Tibial artery (tissue), 4 donors: ENCODE measurements at places on chromosomes 1 and 21.

DNA sequence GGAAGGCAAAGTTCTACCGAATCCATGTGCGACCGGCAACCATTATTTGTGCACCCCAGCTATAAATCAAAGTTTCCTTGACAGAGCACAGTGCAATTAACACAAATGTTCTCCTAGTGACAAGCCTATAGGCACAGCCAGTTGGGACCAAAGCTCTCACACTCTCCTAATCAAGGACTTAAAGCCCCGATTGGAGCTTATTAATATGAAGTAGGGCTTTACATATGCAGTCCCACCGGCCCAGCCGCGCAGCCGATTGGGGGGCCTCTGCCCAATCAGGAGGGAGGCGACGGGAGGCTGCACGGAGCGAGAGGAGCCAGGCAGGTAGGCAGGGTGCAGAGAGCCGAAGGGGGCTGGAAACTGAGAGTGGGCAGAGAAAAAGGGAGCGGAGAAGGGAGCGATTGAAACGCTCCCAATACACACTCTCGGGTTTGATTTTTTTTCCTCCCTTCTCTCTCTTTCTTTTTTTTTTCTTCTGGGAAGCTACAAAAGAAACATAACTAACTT, at the start of gene ESRRG:
ESRRG (minus strand) TSS at position 156 of the 507 bp plus-strand sequence; CDS start at position 26, 130 bp downstream.
- no peak for DNase-seq

DNA sequence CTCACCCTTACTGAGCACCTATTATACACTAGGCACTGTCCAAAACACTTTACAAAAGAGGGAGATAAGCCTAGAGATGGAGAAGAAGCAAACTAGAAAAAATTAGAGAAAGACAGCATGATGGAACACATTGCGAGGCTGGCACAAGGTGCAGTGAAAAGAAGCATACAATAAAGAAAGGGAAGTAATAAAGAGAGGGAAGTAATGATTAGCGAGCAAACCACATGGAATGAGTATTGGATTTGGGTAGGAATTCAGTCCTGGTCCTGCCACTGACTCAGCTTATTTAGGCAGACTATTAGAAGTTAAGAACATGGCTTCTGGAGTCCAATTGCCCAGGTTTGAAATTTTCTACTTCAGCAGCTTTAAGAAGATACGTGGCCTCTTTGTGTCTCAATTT, 32.6 kb upstream of the FNBP1L start:
- DNase-seq, result no peak

GRCh38 chr1:225700889-225701465, 48.1 kb upstream of the ENAH start:
- peak; percentile 42 for DNase-seq

- DNase-seq, result no peak
Measured at GRCh38 chr21:45943630-45944540, 37.7 kb upstream of the COL6A1 start.

DNA sequence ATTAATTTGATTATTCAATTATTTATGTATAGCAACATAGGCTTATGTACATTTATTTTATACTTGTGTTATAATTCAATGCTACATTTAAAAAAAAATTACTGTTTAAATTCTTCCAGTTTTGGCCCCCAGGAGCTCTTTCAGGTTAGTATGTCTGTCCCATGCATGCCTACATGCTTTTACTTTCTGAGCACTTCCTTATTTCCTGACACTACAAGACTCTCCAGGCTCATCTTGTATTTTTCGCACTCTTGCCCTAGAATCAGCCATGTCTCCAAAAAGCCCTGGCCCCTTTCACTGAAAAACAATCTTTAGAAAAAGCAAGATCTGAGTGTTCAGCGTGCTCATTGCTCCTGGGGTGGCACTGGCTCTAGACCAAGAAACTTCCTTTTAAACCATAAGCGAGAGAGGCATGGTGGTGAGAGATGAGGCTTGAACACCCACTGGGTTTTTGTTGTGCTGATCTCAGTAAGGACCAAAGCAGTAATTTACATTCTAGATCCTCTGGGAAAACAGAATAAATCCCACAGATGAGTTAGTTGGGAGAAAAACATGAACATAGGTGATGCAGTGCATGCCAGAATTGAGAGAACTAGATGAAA, 95.0 kb downstream of the SLC30A10 start:
- no peak for DNase-seq

GRCh38 chr1:32335535-32335789, 571 bp downstream of the MARCKSL1 start:
- DNase-seq, result no peak
